T1000 (cell line): ENCODE measurements at places on chromosomes 7 and 10.

- no peak for DNase-seq
These were observed 197.2 kb upstream of the FRMD4A start for GRCh38 chr10:14527915-14528314.

- no peak for DNase-seq
These were observed 17.3 kb downstream of the VWDE start for GRCh38 chr7:12386313-12386740.

GRCh38 chr10:106959521-106959920, 205.0 kb downstream of the SORCS1 start:
- DNase-seq = no peak

DNA sequence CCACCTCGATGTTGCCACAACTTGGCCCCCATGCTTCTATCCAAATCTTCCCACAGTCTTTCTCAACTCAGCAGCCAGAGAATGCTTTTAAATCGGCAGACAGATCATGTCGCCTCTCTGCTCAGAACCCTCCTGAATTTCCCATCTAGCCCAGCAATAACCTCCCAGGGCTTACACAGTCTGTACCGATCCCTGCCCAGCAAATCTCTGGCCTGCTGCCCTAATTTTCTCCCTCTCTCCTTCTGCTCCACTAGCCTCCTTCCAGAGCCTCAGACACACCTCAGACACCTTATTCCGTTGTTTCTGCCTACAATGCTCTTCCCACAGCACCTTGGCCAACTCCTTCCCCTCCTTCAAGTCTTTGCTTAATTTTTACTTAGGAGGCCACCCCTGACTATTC, 32.3 kb downstream of the MDH2 start:
- DNase-seq = no peak

GRCh38 chr7:134297489-134297888, 19.2 kb downstream of the SLC35B4 start:
- no peak for DNase-seq

DNA sequence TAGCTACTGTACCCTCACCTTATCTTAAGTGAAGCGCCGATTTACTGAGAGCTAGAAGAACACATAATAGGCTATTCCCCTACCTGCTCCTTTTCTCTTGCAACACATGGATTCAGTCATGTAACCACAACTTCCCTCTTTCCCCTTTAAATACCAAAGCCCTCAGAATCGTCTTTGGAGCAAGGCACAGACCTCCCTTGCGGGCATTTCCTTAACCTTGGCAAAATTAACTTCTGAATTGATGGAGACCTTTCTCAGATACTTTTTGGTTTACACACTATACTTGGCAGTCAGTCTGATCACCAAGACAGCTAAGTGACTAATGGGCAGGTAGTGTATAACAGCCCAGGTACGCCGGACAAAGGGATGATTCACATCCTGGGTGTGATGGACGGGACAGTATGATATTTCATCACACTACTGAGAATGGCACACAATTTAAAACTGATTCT, 72.7 kb upstream of the SEC61G start:
- no peak for DNase-seq

DNA sequence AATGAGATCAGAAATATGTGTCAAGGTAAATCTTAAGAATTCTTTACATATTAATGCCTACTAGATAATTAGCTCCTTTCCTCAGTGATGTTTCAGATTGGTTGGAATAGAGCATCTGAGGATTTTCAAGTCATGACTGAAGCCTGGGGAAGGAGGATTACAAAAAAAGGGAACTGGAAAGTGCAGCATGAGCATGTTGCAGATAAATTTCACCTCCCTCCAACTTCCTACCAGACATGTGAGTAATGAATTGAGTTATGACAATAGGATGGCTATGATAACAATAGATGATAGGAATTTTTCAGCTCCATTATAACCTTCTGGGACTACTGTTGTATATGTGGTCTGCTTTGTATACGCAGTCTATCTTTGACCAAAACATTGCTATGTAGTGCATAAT, 104.2 kb upstream of the RAB18 start:
- no peak for DNase-seq

DNA sequence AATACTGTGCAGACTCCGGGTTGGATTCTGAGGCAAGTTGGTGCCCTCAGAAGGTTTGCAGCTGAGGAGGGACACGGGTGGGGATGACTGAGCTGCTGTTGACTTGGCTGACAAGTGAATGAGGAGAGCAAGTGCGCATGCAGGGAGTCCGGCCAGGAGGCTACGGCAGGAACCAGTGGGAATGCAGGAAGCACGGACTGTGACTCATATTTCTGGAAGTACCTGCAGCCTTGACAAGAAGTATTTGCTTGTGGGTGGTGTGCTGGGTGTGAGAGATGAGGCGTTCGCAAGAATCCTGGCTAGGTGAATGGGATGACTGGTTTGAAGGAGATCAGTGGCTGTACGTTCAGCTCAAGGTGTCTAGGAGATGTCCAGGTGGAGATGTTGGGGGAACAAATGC, 30.8 kb upstream of the FXYD4 start:
- no peak for DNase-seq

- no peak for DNase-seq
These were observed 124.1 kb downstream of the MAD1L1 start for GRCh38 chr7:2108501-2109250.

DNA sequence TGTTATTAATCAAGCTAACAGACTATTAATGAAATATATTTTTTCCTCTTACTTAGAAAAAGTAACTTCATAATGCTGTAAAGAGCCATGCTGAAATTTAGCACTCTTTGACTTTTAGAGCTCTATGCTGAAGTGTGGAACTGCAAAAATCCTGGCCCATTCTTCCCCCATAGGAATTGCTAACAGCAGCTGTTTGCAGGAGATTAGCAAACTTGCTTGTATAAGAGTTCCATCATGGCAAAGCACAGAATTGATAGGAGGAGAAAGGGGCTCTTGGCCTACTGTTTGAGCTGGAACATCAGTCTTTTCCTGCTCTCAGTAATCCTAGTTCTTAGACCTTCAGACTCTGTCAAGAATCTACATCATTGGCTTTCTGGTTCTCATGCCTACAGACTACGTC, 18.3 kb upstream of the GNAT3 start:
- DNase-seq = no peak

DNA sequence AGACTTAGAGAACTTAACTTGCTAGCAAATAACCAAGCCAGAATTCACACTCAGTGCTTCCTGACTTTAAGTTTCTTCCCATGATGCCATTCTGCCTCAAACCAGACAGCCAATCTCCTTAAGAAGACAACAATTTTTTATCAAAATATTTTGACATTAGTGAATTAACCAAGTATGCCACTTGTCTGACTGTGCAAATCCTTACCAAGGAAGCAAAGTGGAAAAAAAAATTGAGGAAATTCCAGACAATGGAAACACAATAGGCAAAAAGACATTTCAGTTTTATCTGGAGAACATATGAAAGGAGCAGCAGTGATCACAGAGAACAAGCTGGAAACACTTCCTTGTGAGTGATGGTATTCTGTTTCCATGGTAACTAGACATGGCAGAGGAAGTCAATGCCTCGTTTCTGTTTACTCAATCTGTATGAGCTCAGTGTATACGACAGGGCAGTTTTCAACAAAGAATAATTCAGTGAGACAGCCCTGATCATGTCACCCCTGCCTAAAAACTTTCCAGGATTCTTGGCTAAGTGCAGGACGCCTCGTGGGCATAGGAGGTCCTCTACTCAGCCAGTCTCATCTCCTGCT, 114.2 kb downstream of the DYNC1I1 start:
- DNase-seq = no peak

GRCh38 chr7:148155000-148155399, 435.6 kb upstream of the C7orf33 start:
- no peak for DNase-seq

GRCh38 chr10:90162271-90162853, 461.0 kb downstream of the KIF20B start:
- no peak for DNase-seq

DNA sequence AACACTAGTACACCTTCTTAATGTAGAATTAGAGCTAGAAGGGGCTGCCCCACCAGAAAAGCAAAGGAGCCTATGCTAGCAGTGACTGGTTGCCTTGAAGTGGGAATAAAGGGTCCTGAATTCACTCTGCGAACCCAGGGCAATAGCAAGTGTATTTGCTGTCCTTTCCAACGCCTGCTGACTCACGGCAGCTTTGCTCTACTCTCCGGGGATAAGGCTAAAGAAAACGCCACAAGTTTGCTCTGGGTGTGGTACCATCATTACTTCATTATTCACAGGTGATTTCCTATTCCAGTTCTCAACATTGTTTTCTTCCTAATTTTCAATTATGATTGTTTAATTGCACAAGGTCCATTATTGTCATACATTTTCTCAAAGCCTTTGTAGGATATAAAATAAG, 220.5 kb upstream of the AOAH start:
- no peak for DNase-seq

- no peak for DNase-seq
These were observed 286.1 kb downstream of the EXOC4 start for GRCh38 chr7:133539016-133539415.

DNA sequence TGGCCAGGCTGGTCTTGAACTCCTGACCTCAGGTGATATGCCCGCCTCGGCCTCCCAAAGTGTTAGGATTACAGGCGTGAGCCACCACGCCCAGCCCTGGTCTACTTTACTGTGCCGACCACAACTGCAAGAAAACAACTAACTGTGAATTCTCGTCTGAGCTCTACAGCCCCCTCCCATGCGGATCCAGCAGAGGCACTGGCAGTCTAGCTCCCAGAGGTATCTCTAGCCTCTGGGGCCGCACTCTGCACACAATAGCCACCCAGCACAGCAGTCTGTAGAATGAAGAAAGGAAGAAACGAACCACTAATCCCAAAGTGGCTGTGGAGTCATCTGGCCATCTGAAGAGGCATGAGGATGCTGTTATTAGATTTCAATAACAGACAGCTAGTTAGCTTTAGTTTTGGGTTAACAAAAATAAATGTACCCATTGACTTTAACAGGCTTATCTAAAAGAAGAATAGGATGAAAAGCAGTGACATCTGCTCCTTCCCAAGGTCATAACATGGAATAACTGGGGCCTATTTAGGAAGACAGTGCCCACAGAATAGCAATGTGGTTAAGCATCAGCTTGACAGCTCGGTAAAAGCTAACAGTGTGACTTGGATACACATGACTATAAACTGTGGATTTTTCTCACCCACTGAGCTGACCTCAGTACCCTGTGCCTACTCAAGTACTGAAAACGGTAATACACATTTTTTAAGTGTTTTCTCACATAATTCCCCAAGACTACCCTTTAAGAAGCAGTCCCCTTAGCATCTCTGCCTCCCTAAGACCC, 131.9 kb downstream of the TNS3 start:
- DNase-seq = no peak

DNA sequence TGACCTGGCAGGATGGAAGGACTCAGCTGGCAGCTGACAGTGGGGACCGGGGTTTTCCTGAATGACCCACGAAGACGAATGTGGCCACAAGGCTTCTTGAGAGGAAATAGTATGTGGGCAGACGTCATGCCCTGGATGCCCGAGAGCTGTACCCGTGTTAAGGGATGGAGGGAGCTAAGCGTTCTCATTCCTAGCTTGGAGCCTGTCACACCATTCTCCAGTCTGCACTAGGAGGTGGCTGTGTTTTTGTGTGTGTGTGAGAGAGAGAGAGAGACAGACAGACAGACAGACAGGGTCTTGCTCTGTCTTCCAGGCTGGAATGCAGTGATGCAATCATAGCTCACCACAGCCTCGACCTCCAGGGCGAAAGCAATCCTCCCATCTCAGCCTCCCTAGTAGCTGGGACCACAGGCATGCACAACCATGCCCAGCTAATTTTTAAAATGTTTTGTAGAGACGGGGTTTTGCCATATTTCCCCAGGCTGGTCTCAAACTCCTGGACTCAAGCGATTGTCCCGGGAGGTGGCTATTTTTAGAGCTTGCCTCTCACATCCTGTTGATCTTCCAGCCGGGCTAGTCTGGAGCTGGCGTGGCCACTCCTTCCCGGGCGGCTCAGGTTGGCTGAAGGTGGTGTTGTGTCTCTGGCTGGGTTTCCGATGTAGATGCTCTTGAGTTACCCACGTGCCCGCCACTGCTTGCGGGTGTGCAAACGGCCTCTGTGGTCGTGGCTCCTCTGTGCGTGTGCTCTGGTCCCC, 2.1 kb downstream of the AMZ1 start:
- DNase-seq = no peak

DNA sequence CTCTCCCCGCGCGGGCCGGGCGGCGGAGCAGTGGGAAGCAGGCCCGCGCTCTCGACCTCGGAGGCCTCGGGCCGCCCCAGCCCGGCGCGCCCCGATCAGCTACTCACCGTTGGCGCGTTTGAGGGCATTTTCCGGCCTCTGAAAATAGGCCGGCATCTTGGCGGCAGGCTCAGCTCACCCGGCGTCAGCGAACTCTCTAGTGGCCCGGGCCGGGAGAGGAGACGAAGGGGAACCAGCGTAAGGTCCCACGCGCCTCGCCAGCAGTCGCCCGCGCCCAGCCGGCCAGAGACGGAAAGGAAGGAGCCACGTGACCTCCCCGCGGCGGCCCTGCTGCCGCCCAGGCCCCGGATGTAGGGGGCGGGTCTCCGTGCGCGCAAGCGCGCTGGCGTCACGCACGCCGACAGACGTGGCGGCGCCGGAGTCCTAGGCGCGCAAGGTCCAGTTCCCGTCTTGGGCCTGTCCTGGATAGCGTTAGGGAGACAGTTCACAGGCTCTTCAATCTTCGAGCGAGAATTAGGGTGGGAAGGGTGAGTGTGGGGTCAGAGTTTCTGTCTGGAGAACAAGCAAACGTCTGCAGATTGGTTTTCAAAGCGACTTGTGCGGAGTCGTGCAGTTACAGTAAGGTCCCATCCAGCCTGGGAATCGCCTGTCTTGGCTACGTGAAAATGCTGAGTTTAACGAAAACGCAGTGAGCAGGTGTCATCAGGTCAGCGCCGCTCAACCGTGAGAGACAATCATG, at the start of gene EIF3A:
TSS of gene EIF3A (minus strand) at position 297 of the 739 bp plus-strand sequence. CDS start at position 156, 141 bp downstream.
- peak; percentile 91 for DNase-seq

DNA sequence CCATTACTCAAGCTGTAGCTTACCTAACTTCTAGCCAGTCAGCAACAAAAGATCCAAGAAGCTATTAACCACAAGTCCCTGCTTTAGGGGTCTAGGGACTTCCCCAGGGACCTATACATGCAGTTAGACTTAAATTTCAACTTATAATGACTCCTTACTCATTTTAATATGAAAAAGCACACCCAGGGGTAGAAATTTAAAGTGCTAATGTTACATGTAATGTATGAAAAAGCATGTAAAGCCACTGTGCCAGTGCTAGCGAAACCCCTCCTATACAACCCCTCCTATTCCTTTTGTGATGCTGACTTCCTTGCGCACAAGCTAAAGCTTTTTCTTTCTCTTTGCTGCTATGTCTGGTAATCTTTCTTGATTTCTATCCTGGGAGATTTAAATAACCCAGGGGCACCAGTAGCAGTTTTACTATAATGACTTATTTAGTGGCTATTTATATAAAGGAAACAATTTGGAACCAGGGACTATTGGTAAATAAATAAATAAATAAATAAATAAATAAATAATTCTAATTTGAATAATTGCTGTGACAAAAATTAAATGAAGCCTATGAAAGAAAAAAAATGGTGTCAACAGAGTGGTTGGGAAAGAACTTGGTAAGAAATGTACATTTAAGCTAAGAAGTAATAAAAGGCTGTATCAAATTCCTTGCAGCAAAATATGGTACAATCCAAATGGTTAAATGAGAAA, 110.5 kb upstream of the MAGI2 start:
- no peak for DNase-seq

- no peak for DNase-seq
These were observed 1.3 kb downstream of the PGAM2 start for GRCh38 chr7:44063894-44064651.

- no peak for DNase-seq
These were observed 64.5 kb downstream of the VWA2 start for GRCh38 chr10:114303556-114303955.

- DNase-seq = no peak
These were observed 225.9 kb downstream of the TRIL start for GRCh38 chr7:28732071-28732869.
